ENCODE measurements at places on chromosomes 11 and 22.

DNA sequence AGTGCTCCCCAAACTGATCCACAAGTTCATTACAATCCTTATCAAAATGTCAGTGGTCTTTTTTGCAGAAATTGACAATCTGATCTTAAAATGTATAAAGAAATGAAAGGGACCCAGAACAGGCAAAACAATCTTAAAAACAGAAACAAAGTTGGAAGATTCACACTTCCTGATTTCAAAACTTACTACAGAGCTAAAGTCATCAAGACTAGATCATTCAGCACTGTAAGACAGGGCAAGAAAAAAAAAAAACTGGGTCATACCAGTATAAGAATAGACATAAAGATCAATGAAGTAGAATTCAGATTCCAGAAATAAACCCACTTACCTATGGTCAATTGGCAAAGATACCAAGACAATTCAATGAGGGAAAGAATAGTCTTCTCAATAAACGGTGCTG, 4.5 kb upstream of the STK33 start:
- DNase-seq = no peak

- no peak for DNase-seq
Measured at GRCh38 chr11:35058669-35059434, 80.1 kb upstream of the CD44 start.

DNA sequence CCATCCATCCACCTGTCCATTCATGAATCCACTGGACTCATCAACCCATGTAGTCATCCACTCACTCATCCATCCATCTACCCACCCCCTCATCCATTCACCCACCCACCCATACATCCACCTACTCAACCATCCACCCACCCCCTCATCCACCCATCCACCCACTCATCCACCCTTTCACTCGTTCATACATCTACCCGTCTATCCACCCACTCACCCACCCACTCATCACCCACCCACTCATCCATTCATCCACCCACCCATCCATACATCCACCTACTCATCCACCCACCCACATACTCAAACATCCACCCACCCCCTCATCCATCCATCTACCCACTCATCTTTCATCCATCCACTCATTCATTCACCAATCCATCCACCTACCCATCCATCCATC, 37.7 kb downstream of the RTL6 start:
- DNase-seq = no peak

DNA sequence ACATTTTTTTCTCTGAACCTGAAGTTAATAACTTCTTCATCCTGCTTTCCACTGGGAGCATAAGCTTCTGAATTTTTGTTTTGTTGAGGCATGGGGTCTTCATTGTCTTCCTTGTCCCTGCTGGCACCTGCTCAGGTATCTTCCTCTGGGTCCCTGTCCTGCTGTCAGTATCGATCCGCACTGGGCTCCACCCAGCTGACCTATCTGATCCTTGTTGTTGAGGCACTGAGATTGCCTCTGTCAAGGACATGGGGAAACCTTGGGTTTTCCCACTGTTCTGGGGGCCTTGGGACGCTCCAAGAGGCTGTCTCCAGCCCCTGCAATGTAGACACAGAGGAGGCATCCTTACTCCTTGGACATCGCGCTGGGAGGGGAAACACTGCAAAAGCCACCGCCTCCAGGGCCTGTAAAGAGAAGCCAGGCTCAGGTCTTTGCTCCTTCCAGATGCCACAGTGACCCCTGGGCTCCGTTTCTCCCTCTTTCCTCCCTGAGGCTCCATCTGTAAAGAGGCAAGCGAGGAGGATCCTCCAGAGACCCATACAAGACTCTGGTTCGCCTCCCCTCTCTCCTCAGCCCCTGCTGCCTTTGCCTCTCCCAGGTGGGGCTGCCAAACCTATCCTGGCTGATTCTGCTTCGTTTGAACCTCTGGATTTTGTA, 8.6 kb upstream of the RBFOX2 start:
- no peak for DNase-seq

DNA sequence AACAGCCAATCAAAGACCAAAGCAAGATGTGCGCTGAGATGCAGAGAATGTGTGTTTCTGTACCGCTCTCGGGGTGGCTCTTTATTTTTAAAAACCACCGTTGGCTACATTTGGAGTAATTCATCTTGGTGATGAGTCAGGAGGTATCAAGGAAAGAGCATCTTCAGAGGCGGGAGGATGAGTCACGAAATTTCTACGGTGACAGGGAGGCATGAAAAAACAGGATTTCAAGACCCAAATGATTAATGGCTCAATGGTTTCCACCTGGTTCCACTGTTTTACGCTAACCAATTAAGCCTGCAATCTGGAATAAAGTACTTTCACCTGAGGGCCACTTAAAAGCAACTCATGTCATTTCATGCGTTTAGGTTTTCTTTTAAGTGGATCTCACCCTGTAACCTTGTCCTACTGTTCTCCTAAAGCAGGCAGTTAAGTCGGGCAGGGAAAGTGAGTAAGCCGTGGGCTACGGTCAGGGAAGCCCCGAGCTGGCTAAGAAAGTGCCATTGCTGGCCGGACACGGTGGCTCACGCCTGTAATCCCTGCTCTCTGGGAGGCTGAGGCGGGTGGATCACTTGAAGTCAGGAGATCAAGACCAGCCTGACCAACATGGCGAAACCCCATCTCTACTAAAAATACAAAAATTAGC, 74.6 kb downstream of the CELSR1 start:
- peak; percentile 76 for DNase-seq

GRCh38 chr22:20241579-20242392, 26.3 kb downstream of the RTN4R start:
- no peak for DNase-seq

DNA sequence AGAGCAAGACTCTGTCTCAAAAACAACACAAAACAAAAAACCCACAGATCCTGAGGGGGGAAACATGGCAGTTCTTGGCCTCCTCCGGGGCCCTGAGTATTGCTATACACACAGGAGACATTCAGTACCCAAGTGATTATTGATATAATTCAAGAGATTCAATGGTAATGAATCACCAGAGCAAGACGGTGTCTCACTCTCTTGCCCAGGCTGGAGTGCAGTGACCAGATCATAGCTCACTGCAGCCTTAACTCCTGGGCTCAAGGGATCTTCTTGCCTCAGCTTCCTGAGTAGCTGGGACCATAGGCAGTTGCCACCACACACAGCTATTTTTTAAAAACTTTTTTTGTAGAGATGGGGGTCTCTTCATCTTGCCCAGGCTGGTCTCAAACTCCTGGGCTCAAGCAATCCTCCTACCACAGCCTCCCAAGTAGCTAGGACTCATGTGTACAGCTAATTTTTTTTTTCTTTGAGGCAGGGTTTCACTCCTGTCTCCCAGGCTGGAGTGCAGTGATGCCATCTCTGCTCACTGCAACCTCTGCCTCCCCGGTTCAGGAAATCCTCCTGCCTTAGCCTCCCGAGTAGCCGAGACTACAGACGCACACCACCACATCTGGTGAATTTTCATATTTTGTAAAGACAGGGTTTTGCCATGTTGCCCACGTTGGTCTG, 21.8 kb upstream of the PIK3C2A start:
- no peak for DNase-seq

- no peak for DNase-seq
Measured at GRCh38 chr11:36162006-36162882, 127.0 kb downstream of the COMMD9 start.

DNA sequence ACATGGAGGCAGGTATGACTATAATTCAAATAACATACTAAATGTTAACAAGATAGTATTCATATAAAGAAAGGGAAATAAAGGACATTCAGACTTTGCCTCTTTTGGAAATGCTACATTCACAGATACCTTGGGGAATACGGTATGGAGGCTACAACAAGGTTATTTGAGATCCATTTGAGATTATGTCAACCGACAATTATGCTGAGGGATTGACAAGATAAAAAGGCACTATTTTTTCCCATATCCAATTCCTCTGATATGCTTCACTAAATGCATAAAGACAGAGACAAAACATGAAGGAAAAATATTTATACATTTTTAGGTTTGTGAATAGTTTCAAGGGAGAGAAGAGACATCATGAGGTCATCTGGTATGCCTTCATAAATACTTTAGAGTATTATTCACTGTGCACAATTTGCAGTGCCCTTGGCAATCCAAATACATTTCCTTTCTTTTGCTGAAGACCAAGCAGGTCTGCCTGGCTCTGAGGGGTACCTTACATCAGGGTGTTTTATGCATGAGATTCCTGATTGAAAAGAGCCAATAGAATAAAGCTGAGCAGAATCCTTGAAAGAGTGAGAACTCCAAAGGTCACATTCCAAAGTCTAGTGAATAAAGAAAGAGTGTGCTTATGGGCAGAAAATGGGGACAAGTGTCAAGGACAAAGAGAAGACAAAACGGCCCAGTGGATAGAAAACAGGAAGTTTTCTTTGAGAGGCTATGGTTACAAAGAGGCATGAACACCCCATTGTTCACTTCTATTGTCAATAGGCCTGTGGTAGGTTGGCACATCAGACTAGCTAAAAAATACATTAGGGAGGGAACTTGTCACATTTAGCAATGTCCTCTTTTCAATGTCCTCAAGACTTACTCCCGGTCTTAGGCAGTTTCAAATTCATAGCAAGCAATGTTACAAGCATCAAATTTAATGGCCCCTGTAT, 455.8 kb downstream of the LRRC4C start:
- DNase-seq = no peak

DNA sequence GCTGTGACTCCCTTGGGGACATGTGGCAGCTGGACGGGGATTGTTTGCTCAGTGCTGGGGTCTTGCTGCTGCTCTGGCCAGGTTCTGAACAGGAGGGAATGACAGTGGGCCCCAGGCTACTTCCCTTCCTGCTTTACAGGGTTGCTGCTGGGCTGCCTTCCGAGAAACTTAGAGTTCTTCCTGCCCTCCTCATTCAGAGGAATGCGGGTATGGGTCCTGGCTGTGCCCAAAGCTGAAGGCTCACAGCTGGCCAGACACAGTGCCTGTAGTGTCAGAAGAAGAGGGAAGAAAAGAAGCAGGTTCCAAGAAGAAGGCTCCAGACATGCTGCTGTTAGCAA, 108.3 kb upstream of the PARVA start:
- DNase-seq = no peak

GRCh38 chr11:61187505-61188130, 15.7 kb upstream of the PGA3 start:
- DNase-seq = no peak

- DNase-seq = no peak
Measured at GRCh38 chr11:16440136-16440535, 83.8 kb upstream of the SOX6 start.

All from epithelial cell of prostate (primary cell).